NCI-H1092 treated with DMSO at 0.1 percent for 48 hours (cell line): ENCODE measurements at places on chromosomes 6 and 20.

GRCh38 chr6:32337186-32337805 lies 34.4 kb downstream of the TSBP1 start:
- no peak for DNase-seq

- no peak for DNase-seq
Measured at GRCh38 chr6:72947534-72947933, 277.8 kb downstream of the KHDC1L start.

DNA sequence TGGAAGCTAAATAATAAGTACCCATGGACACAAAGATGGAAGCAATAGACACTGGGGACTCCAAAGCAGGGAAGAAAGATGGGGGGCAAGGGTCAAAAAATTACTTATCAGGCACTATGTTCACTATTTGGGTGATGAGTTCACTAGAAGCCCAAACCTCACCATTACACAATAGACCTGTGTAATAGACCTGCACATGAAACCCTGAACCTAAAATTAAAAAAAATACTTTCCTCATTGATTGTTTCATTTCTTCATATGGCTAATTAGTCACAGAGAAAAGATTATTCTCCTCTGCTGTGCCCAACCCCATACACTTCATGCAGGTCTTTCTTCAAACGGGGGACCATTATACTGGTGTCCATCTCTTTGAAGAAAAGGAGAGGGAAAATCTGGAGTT lies 213.0 kb upstream of the DTNBP1 start:
- no peak for DNase-seq

GRCh38 chr20:51833326-51833725 lies 31.0 kb upstream of the SALL4 start:
- no peak for DNase-seq

DNA sequence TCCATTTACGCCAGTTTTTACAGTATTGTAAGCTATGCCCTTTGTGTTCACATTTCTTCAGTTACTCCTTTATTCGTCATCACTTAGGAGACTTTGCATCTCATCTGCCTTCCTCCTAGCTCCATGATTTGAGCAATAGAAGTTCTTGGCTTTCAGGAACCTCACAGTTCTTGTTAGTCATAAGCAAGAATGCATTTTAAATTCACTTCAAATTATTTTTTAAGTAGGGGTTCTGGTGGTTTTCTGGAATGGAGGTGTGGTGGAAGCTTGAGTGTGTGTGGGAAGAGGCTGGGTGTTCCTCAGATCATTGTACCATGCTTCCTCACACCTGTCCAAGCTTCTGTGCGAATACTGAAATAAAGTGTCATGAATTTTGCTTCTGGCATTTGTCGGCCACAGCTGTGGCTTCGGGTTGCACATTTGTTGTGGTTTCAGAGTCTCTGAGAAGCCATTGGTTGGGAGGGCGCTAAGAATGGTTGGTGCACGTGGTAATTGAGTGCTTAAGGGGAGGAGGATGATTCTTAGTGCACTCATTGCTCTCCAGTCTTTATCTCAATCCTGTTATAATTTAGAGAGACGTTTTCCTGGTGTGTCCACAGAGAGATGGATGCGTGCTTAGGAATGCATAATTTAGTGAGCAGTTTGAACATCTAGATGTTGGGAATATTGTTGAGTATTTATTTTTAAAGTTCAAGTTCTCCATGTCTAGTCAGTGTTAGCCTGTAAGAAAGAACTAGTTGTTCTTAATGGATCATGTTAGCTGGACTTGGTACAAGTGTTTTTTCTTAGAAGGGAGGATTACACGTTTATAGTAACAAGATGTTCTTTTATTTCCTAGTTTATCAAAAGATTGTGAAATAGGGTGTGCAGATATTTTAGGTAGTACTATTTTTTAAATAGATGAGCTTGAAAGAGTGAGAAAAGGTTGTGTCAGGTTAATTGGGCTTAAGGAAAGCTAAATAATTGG lies 31.9 kb downstream of the FOXO3 start:
- no peak for DNase-seq

- no peak for DNase-seq
Measured at GRCh38 chr6:45445364-45445748, 67.6 kb upstream of the SUPT3H start.

GRCh38 chr6:158955255-158955654 lies 44.7 kb downstream of the RSPH3 start:
- no peak for DNase-seq

DNA sequence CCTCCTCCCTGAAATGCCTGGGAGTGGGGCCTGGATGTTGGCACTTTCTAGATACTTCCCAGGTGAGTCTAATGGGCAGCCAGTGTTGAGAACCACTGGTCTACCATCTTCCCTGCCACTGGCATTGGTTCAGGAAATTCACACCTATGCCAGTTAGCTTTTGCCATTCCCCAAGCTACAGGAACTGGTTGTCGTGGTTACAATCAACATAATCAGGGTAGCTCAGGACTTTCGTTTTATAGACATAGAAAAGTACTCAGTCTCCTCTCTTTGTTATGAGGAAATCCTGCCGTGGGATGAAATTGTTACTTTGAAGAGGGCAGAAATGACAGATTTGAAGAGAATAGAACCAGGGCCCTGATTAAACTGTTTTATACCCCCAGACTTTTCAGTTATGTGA lies 127.9 kb upstream of the FOXO3 start:
- no peak for DNase-seq

- no peak for DNase-seq
Measured at GRCh38 chr20:50188879-50189680, 1.6 kb upstream of the CEBPB start.

- DNase-seq, result no peak
Measured at GRCh38 chr6:142796571-142796970, 148.4 kb downstream of the HIVEP2 start.

DNA sequence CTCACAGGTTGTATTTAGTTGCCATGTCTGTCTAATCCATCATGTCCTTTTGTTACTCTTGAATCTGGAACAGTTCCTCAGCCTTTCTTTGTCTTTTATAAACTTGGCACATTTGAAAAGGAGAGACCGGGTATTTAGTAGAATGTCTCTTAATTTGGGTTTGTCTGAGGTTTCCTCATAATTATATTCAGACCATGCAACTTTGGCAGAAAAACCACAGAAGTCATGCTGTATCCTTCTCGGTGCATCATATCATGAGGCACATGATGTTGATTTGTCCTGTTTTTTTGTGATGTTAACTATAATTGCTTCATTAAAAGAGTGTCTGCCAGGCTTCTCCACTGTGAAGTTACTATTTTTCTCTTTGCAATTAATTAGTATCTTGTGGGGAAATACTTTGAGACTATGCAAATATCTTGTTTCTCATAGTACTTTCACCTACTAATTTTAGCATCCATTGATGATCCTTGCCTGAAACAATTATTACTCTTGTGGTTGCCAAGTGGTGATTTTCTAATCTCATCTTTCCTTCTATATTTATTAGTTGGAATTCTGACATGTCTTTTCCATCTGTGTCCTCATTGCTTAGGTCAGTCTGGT lies 837.3 kb downstream of the DHX35 start:
- DNase-seq, result no peak

DNA sequence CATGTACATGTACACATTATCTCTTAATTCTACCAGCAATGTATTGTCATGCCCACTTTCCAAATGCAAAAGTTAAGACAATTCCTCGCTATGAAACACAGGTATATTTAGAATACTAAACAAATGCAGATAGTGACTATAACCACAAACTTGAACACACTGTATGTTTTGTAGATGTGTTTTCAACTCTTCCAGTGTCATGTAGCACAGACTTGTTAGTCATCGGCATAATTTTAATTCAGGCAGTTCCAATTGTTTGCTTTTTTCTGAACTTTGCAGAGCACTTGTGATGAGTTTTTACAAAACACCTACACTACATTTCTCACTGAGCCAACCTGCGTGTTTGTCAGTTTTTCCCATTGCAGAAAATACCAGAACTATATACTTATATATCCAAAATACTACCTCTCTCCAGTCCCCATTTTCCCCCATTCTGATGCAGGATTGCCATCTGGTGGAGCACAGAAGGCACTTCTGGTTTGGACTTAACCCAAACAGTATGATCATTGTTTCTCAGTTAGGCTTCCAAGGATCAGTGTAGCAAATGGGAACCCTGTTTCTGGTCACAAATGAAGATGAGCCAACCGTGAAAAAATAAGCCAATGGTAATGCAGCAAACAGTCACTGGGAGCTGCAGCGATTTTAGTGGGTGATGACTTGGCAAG lies 143.4 kb downstream of the ADGRB3 start:
- peak; percentile 61 for DNase-seq

DNA sequence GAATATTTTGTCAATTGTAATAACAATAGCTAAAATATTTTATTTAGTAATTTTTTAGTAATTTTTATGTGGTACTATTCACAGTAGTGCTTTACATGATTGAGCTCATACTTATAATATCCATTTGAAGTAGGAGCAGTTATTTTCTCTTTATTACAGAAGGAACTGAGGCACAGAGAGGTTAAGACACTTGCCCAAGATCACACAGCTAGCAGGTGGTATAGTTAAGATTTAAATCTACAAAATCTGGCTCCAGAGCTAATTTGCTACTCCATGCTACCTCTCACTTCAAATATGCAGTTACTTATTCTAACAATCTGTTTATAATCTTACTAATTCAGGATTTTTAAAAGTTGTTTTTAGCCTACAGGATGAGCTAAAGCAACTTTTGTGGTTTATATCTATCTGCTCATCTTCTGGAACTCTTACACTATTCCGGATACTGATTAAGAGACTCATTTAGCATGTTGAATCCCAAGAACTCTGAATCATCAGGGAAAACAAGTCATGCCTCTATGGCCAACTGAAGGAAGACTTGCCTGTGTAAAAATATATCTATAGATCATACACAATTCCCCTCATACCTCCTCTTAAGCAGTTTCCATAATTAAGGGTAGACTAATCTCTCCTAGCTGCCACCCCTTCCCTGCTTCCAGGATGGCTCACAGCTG lies 324.2 kb downstream of the UBE3D start:
- no peak for DNase-seq

- DNase-seq, result no peak
Measured at GRCh38 chr6:31365864-31366263, 8.9 kb upstream of the HLA-B start.

DNA sequence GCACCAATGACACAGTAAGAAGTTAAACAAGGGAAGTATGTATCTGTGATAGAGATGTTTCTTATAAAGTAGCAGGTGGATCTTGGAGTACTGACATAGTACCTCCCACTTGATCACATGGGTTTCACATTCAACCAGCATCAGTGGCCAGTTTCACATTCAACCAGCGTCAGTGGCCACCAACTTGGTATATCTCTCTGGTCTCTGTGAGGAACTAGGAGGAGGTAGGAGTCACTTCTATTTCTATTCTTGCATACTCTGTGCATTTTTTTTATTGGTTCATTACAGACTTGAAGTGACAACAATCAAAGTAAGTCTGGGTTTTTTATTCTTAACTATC lies 200.3 kb upstream of the SIM1 start:
- no peak for DNase-seq

- no peak for DNase-seq
Measured at GRCh38 chr6:37406726-37407341, 26.2 kb upstream of the CMTR1 start.
